ENCODE measurements at places on chromosomes 6 and 20. TPM values are rescaled to one million over a fixed set of nuclear protein-coding genes. Genes with fewer than 3 reads are reported as not detected.

Gene HLA-B
- 180 TPM for total RNA-seq

Gene LRRC73
- 0.14 TPM for total RNA-seq

Gene MICB
- 29.2 TPM for total RNA-seq

Gene HAO1
- 0.07 TPM for total RNA-seq

Gene MEP1A
- total RNA-seq: not detected

Gene ADGRG6
- 10.0 TPM for total RNA-seq

Gene CTCFL
- not detected for total RNA-seq

Gene C4B
- 1.0 TPM for total RNA-seq

Gene DOK5
- total RNA-seq: 20.3 TPM

Gene IMPG1
- not detected for total RNA-seq

Gene PRRT1
- total RNA-seq: not detected

Gene NEURL2
- 2.7 TPM for total RNA-seq

Gene OR2H1
- total RNA-seq: not detected
